ENCODE measurements at places on chromosomes 12 and 14.

DNA sequence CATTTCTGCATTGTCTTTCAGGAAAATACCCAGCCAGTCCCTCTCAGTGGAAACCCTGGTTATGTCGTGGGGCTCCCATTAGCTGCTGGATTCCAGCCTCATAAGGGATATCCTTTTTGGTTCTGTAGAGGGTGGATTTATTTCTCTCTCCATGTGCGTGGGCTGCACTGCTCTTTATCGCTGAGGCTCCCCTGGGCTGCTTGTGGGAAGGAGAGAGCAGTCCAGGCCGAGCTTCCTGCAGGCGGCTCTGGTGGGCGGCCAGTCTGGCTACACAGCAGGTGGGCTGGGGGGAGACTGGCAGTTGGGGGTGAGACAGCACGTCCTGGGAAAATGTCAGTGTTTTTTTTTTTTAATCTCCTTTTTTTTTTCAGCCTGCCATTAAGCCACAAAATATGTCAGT lies 27.6 kb downstream of the TCTN1 start:
- DNase-seq: no peak

DNA sequence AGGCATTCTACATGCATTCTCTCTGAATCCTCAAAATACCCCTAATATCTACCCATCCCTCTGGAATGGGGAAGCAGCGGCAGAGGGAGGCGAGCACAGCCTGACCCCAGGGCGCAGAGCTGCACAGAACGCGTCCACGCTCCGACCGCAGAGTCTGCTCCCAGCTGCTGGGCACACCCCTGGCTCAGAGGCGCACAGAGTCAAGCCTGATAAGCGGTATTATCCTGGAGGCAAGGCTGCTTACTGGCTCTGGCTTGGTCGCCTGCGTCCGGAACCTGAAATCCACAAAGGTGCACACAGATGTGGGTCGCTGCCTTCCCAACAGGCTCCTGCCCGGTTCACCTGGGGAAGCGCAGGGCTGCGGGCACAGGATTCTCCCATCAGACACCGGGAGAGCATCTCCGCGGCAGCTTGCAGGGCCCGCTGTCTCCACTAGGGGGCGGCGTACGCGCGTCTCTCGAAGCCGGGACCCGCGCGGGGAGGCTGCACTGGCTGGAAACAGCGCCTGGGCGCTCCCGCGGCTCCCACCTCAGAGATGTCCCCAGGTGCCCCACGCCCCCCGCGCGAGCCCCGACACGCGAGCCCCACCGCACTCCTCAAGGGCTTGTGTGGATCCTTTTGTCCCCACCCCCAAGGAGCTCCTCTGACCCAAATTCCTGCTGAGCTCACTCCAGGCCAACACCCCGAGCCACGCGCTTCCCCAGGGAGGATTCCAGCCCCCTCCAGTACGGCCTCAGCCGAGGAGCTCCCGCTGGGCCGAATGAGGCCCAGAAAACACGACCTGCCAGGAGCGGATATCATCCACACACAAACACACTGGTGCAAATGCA lies 120.1 kb upstream of the FZD10 start:
- DNase-seq: peak; percentile 21

- no peak for DNase-seq
Observed at GRCh38 chr14:92717571-92718042, 30.8 kb downstream of the LGMN start.

GRCh38 chr14:53948205-53948884 lies 8.3 kb downstream of the BMP4 start:
- DNase-seq: no peak

DNA sequence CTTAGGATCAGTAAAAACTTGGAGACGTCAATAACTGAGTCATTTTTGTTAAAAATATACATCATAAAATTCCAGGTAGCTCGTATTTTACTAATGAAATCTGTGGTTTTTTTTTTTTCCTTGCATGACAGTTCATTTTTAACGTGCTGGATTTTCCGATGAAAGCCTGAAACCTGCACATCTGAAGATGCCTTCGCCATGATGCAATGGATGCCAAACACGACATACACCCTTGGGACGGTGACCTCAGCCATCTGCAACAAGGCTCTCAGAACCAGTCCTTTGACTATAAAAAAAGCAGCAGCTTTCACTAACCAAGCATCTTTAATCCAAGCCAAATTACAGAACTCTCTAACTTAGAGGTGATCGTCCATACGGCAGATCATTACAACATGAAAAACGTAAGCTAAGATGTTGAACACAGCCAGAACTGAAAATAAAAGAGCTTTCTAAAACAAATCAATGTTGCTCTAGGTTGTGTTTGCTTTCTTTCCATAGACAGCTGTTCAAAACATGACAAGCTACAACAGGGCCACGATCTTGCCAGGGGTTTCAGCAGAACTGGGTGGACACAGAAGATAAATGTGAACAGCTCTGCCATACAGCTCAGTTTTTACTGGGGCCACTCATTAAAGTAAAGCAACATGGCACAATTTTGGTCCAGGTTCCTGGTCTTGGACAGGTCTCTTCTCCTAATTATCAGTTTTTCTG lies 7.8 kb downstream of the NIN start:
- no peak for DNase-seq

GRCh38 chr14:73741876-73742519 lies 27.8 kb upstream of the PNMA1 start:
- DNase-seq: no peak

DNA sequence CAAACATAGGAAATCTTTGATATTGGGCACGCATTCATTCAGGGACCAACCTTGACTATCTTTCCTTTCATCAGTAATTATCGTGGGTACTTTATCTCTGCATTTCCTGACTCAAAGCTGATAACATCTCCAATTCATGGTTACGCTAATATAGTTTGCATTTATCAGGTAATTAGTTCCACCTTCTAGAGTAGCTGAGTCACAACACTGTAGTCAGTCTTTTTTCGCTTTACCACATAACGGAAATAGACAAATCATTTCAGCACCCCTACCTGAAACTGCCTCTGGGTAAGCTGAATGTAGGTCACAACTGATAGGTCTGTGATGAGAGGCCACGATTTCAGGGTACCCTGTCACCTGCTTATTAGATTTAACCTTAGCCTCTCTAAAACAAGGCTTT lies 36.7 kb upstream of the IL22 start:
- no peak for DNase-seq

GRCh38 chr12:117485984-117486839 lies 124.8 kb upstream of the NOS1 start:
- DNase-seq: no peak

- no peak for DNase-seq
Observed at GRCh38 chr12:124795081-124795948, 68.3 kb downstream of the SCARB1 start.

DNA sequence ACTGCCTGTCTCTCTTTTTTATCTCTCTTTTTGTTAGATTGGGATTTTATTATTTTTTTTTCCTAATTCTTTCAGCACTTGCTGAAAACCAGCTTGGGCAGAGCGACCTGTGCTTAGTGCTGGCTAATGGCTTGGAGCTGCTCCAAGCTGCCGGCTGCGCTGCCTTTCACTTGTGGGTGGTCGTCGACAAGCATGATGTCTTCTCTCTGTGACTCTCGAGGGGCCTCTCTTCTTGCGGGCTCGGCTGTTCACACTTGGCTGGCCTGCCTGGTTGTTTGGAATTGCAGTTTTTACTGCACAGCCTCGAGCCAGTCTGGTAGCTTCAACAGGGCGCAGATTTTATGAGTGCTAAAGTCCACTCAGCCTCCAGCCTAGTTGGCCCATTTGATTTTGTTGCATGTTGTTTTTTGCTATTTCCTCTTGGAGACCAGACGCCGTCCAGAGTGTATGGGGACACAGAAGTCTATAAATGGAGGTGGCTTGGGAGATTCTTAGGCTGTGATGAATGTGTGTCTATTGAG lies 18.6 kb downstream of the TPCN1 start:
- no peak for DNase-seq

DNA sequence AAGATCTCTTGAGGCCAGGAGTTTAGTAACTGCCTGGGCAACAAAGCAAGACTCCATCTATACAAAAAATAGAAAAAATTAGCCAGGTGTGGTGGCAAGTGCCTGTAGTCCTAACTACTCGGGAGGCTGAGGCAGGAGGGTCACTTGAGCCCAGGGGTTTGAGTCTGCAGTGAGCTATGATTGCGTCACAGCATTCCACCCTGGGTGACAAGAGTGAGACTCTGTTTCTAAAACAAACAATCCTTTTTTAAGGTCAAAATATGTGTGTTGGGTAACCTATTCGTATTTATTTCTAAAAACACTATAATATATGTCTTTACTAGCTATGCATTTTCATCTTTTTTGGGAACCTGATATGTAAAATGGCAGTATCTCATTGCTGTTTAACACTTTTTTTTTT lies 7.4 kb downstream of the FBXO21 start:
- no peak for DNase-seq

- DNase-seq: no peak
Observed at GRCh38 chr12:69519871-69520270, 49.7 kb downstream of the FRS2 start.

DNA sequence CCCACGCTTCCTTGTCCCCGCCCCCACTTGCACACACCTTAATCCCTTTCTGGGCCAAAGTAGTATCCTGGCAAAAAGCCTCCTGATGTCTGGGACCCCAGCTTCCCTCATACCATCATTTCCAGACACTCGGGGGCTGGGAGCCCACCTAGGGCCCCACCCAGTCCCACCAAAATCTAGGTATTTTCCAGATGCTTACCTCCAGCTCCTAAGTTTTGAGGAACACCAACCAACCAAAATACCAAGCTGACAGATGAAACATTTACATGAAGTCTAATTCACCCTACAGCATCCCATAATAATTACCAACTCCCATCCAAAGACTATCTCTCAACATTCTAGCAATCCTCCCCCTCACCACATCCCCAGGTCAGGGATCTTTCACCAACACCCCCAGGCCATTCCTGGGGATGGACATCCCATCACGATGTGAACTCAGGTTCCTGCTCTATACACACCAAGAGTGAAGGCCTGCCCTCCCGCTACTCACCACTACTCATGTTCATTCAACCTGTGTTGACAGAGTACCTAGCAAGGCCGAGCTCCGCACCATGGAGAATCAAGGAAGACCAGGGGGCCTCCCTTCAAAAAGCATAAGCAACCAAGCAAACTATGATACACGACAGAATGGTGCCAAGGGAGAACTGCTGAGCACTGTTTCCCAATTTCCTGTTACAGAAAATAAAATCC lies 1.6 kb upstream of the CHD4 start:
- no peak for DNase-seq

DNA sequence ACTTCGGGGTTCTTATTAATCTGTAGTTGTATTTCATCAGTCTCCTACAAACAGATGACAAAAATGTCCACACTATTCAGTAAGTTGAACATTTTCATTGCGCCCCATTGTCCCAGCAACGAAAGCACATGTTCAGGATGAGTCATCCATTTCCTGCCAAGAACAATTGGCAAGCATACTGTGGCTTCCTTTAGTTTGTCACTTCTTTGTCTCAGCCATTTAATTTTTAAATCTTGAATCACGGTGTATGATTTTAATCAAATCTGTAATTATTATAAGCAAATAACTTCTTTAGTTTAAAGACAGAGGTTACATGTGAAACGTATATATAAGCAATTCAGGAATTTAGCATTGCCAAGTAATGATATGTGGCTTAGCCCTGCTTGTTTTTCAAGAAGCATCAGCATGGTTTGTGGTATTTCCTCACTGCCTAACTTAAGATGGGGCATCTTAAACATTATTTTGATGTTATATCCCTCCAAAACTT lies 211.3 kb upstream of the KRR1 start:
- no peak for DNase-seq

GRCh38 chr12:52519387-52519703 lies 849 bp downstream of the KRT5 start:
- no peak for DNase-seq

DNA sequence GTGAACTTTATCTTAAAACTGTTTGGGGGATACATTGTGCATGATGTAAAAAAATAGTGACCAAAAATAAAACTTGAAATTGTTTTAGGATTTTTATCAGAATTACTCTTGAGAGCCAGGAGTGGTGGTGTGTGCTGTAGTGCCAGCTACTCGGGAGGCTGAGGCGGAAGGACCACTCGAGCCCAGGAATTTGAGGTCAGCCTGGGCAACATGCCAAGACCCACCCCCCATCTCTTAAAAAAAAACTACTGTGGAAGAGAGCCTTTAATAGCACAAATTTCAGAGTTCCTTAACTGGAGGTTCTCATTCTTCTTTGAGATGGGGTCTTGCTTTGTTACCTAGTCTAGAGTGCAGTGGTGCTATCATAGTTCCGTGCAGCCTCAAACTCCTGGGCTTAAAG lies 21.5 kb downstream of the CPSF2 start:
- DNase-seq: no peak

Measured in stimulated activated CD8-positive, alpha-beta memory T cell treated with anti-CD3 and anti-CD28 coated beads, Interleukin-7, amount 100 ng/mL, for 24 hours (primary cell).